ENCODE measurements at places on chromosomes 2 and 18.

GRCh38 chr18:11986061-11986460 lies 4.8 kb downstream of the IMPA2 start:
- no peak for DNase-seq

- no peak for DNase-seq
Measured at GRCh38 chr2:167181134-167181533, 292.9 kb downstream of the XIRP2 start.

DNA sequence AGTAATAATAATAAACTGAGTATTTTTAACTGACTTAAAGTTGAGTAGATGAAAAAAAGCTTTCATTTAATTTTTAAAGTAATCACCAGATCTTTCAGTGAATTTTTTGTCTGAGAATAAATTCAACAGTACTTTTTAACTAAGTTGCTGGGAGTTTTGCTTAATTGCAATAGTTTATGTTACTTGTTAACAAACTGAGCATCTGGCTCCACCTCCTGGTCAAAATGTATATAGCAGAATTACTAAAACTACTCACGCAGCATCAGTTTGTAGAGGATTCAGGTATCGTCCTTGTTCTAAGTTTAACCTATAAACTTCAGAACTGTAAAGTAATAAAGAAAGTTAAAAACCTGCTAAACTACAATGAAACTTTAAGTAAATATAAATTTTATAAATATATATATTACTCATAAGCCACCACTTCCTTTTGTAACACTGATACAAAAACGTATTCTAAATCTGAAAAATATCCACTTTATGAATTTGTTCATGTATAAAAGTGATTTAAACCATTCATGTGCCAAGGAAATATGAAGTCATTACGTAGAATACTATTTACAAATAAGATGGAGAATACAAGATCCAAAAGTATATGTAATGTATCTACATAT lies 21.3 kb downstream of the NOL10 start:
- no peak for DNase-seq

DNA sequence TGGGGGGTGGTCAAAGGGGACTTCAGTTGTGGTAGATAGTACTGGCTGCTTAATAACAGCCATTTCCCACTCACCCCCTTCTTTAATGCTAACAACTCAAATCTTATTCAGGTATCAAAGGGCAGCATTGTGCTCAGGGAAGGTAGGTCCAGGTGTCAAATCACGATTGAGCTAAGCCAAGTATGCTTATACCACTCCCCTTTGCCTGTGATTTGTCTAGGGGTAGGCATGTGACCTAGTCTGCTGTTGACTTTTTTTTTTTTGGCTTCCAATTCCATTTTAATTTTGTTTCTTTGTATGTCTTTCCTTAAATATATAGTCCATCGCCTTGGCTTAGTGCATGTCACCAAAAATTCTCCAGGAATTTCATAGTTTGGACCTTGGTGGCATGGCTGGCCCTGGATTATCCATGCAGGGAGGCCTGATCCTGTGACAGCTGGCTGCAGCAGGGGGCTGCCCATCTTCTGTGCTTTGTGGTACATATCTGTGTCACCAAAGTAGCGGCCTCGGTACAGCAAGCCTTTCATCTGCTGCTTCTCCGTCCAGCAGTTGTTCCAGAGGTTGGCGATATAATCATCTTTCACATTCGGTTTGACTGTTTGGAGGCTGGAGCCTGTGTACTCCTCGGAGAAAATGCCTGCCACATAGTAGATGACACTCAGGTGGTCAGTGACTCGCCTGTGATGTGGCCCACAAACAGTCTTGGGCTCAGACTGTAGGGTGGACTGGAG lies 68.1 kb upstream of the SPRED2 start:
- DNase-seq: no peak

DNA sequence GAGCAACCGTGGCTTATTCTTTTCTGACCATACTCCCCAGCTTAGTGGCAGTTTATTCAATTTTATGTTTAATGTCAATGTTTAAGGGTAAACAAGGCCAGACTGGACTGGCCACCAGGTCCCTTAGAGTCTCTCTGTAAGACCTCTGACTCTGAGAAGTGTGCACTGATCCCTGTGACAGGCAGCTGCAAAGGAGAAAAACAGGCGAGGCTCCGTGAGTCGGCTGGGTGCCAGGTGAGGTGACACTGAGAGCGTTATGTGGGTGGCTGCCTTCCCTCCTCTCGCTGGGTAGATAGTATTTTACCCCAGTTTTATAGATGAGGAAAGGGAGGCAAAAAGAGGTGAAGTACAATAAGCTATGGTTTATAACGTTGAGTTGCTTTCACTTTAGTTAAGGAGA lies 139.4 kb upstream of the HDAC4 start:
- DNase-seq: no peak

DNA sequence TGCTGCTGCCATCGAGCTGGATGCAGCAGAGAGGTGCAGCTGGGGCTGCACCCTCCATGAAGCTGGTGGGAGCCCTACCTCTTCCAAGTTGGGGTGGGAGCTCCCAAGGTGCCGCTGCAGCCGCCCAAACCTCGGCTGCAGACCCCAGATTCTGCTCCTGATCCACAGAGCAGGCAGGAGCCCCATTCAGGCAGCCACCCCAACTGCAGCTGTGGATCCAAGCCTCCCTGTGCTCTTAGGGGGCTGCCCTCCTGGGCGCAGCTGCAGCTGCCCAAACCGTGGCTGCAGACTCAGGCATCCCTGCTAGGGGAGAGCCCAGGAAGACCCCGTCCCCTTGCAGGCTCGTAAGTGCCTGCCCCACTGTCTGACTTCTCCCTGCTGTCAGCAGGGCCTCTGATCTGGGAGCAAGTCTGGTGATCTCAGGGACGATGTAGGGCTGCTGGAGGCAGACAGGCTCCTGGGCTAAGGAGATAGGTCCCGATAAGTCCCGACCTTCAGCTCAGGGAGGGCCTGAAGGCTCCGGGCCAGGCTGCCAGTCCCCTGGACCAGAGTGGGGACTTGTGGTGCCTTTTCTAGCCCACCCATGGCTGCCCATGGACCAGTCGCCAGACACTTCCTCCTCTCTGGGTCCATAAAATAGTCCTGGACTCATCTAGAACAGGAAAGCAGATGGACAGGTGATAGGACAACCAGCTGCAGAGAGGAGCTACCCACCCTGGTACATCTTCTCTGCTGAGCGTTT lies 767.1 kb upstream of the CDH7 start:
- no peak for DNase-seq

- DNase-seq: no peak
Measured at GRCh38 chr18:46712406-46712805, 44.4 kb downstream of the ST8SIA5 start.

DNA sequence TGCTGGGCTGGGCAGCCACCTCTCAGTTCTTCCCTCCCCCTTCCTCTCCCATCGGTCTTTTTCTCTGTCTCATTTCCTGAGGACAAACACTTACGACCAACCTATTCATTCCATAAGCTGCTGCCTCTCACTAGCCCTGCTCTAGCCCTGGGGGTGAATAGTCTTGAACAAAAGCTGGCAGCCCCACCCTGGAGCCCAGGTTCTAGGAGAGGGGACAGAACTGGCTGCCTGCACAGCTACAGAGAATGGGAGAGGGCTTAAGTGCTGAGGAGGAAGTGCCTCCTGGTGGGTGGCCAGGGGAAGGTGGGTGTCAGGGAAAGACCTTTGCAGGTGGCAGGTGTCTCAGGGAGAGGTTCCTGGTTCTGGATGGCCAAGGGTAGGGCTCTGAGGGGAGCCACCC lies 22.8 kb downstream of the ANO7 start:
- DNase-seq: no peak

DNA sequence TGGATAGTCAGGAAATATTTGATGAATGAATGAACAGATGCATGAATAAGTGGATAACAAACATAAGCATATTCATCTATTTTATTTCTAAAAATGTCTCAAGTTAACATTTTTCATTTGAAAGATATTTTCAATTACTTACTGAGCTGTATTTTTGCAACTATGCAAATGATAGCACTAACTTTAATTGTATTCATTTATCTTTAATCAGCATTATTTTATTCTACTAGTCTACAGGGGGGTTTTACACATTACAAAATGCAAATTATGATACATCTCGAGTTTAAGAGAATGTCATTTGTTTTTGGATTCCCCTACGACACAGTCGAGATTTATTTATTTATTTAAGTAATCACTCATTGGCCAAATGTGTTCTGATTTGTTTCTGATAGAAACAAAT lies 530.6 kb downstream of the ERBB4 start:
- DNase-seq: no peak

- no peak for DNase-seq
Measured at GRCh38 chr2:18435426-18436037, 124.9 kb downstream of the RDH14 start.

- DNase-seq: no peak
Measured at GRCh38 chr2:29430382-29431112, 315.3 kb downstream of the CLIP4 start.

DNA sequence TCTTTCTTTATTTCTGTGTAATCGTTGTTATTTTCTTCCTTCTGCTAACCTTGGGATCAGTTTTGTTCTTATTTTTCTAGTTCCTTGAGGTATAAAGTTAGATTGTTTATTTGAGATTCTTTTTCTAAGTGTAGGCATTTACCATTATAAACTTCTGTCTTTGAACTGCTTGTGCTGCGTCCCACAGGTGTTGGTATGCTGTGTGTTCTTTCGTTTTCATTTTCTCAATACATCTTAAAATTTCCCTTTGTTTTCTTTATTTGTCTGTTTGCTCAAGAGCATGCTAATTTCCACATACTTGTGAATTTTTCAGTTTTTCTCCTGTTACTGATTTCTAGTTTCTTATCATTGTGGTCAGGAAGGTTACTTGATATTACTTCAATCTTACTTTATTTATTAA lies 873.8 kb upstream of the GCFC2 start:
- no peak for DNase-seq

DNA sequence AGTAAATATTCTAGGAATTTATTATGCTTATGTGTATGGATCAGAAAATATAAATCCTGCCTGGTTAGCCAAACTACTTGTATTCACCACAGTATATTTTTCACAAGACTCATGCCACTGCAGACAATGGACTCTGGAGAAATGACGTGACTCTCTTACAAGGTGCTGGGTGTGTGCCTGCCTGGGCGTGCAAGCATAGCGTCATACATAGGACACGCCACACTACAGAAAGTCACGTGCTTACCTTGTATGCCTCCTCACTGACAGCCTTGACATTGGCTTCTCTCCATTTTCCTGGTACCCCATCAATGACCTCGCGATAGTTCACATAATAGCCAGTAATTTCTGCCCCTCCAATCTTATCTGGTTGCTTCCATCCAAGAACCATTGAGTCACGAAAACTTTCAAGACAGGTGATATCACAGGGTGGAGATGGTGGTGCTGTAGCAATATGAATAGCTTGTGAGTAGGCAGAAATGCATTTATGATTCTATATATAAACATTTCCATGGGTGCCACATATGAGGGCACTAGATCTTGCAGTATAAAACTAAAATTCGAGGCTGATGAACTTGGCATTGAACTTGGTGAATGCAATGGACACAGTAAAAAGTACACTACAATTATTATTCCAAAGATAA lies 93.2 kb downstream of the MYOM1 start:
- no peak for DNase-seq

DNA sequence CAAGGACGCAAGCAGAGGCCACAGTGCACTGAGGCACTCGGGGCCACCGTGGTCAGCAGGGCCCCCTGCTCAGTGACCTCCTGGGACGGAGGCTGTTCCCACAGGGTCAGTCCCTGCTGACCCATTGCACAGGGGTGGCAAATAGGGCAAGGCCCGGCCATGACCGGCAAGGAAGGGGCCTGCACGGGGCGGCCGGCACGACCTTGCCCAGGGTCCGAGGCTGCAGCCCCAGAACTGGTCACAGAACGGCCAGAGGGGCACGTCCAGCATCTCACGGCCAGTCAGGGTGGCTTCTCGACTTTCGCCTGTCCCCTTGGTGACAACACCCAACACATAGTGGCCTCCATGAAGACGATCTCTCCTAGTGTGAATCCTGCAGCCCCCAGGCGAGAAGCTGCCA lies 27.6 kb upstream of the OTOS start:
- no peak for DNase-seq

DNA sequence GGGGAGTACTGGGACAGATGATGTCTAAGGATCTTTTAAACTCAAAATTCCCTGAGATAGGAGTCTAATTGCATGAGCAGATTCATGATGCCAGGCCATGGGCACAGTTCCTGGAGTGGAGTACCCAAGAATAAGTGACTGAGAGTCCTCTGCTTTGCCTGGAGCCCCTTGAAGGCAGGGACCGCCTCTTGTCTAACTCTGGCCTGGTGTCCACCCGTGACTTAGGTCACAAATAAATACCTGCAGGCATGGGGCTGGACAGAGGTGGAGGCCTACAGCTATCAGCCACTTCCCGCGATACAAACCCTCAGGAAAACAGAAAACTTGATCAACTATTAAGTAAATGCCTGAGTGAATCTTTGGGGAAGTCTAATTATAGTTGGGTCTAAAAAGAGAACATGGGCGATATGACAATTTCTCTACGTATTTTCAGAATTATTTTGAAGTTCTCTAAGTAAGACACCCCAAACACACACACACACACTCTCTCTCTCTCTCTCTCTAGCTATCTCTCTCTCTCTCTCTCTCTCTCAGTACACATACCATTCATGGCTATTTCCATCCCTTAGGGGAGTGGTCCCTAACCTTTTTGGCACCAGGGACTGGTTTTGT lies 1.8 kb upstream of the WIPF1 start:
- no peak for DNase-seq

DNA sequence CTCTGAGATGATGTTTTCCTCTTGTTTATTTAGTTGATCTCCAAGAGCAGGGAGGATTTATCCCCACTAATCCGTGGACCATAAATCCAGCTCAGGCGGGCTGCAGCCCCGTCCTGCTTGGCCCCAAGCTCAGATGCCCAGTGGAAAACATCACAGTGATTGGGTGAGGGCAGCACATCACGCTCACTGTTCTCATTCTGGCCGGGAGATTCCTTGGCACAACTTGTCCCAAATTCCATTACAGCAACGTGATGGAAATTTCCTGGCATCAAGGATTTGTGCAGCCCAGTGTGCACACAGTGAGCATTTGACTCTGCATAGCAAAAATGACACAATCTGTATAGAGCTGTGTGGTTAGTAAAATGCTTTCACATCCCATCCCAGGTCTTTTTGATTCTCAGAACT lies 96.8 kb downstream of the VAPA start:
- no peak for DNase-seq

GRCh38 chr2:102094917-102095316 lies 47.6 kb upstream of the IL1R1 start:
- DNase-seq: no peak

DNA sequence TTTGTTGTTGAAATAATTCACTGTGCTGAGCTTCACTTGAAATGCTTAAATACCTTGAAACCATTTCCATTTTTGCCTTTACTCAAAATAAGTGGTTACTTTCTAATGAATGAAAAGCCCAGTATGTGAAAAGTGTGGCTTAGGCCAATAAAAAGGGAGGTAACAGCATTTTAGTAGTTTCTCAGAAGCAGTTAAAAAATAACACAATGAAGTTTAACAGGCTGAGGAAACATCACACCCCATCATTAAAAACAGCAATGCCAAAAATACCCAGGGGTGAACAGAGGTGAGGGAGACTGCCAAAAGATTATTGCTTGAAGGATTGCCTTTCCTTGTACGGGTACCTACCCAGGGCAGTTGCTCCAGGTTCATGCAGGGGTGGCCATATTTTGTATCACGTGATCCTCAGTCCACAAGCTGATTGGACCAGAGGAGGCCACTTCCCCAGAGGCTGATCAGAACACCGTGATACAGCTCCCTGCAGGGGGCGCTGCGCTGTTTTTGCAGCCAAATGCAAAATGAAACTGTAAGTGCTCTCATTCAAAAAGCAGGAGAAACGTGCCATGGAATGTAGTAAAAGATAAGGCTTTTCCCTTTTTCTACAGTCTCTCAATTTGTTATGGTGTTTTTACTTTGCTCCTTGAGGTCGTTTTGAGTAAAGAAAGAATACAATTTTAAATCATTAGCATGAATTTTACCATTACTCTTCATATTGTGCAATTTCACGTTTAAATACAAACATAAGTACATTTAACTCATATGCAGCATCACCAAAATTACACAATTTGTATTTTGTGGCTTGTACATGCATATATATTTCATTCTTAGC lies 70.2 kb upstream of the SH3BP4 start:
- DNase-seq: peak; percentile 84

All from substantia nigra (tissue), 51 donors.